Stimulated activated CD4-positive, alpha-beta T cell treated with anti-CD3 and anti-CD28 coated beads, Interleukin-1b, Interleukin-23, amount 100 ng/mL, for 4 hours (primary cell): ENCODE measurements at places on chromosomes 13 and 19.

GRCh38 chr13:88895261-88895941 lies 1224.2 kb downstream of the SLITRK5 start:
- DNase-seq: no peak

DNA sequence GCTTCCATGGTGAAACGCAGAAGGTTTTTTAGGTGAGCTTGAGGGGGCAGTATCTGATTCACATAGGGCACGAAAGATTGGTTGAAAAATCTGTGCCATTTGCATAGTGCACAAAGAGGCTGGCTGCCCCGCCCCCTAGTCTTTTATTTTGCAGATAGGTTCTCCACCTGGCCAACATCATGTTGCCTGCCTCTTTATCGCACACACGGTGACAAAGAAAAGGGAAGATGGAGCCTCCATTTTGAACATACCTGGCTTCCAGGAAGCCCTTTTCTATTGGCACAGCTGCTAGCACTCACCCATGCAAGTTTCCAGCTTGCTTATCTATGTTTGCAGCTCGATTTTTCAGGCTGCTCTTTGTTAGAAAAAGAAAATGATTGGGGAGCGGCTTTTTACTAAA lies 316.2 kb upstream of the KLHL1 start:
- no peak for DNase-seq

DNA sequence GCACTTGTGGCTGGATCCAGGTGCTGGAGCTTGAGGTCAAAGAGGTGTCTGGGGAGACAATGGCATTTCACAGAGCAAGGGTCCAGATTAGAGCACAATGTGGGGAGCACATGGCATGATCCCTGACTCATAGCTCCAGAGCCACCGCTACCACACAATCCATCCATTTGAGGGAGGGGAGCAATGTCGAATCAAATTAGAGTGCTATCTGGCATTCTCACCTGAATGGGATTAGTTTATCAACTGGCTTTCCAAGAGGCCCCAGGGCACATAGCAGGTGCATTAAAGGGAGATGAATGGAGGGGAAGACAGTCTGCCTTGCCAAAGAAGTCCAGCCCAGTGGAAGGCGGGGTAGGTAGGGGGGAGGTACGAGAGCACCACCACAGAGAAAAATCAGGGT lies 194.4 kb upstream of the GPR12 start:
- DNase-seq: no peak

DNA sequence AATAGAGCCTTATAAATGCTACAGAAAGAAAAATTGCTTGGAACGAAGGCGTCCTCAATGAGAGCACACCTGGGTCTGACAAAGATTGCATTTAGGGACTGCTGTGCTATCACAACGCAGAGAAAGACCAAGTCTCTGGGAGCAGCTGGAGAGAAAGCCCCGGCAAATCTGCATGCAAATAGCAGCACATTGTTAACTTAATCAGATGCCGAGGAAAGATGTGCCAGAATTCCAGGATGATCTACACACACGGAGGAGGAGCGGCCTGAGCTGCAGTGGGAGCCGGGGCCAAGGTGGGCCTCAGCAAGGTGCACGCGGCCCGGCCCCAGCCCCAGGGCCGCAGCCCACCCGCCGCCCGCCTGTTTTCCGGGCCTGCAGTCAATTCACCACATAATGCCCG lies 1.4 kb downstream of the ZNF536 start:
- no peak for DNase-seq

DNA sequence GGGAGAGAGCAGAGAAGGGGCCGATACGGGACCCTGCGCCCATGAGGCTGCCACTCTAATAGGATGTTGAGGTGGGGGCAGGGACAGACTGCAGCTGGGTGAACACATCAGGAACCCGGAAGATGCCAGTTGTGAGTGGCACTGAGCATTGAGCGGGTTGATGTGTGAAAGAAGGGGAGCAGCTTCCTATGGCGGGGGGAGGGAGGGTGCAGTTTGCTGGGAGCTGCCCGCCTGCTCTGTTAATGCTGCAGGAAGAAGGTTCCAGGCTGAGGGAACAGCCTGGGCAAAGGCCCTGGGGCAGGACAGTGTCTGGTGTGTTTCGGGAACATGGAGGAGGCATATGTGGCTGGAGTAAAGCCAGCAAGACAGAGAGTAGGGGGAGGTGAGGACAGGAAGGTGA lies 29.8 kb downstream of the DNM2 start:
- no peak for DNase-seq

DNA sequence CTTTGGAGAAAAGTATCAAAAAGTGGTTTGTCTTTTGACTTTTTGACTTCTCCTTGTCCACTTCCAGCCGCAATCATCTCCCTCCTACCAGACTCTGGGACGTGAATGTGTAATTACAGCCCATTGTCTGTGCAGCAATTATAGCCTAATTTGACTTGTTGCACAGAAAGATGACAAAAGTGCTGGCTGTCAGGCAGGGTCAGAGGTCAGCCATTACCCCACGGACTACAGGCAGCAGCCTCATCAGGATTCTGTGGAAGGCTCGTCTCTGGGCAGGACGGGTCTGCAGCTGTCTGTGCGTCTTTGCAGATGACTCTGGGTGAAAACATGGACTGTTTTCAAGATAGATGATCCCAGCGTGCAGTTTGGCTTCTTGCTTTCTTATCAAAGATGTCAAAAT lies 102.2 kb upstream of the EDNRB start:
- DNase-seq: no peak

- no peak for DNase-seq
Observed at GRCh38 chr13:98451676-98452470, 125.0 kb downstream of the STK24 start.

DNA sequence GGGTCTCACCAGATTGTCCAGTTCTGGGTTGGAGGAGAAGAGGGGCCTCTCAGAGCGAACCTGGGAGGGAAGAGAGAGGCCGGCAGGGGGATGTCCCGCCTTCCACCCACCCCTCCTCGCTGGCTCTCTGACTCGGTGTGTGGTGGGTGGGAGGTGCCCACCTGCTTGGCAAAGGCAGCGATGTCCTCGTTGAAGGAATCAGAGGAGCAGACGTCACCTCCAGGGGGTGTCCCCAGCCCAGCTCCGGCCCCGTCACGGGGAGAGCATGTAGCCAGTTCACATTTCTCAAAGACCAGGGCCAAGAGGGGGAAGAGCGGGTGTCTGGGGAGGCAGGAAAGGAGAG lies 2.7 kb downstream of the MEIS3 start:
- no peak for DNase-seq

GRCh38 chr19:38265213-38265861 lies 964 bp downstream of the SPINT2 start:
- DNase-seq: no peak

DNA sequence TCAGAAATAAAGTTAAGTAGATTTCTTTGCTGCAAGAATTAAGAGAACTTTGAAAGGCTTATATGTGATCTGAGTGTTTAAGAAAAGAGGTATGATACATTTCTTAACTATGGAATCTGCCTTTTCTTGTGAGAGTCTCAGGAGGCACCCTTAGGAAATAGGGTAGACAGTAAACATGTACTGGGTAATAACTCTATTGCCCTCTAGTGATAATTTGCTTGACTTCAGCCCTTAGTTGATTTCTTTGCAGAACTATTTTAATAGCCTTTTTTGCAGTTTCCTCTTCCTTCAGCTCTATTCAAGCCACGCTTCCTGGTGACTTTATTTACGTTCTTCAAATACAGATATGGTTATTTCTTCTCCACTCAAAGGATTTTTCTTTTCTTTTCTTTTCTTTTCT lies 37.0 kb upstream of the CCNA1 start:
- no peak for DNase-seq

- no peak for DNase-seq
Observed at GRCh38 chr19:19109601-19110000, 28.7 kb downstream of the TMEM161A start.

DNA sequence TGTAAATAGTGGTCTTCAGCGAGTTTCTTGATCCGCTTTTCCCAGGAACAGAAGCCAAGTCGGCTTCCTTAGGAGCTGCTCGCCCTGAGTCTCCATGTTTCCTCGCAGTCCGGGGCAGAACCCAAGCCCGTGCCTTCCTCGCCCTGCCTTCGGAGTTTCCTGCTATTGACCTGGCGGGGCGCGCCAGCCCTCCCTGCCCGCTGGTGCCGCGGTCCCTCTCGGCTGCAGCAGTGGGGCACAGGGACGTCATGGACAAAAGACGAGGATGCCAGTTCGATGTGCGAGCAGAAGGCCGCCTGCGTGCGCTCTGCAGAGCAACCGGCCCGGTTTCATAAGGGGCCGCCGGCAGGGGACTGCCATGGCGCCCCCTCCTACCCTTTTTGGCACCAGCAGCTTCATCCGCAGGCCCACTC lies 156.6 kb downstream of the TM9SF2 start:
- DNase-seq: no peak

- no peak for DNase-seq
Observed at GRCh38 chr13:60164234-60164889, 634 bp upstream of the DIAPH3 start.

GRCh38 chr13:24128962-24129361 lies 31.6 kb upstream of the SPATA13 start:
- no peak for DNase-seq

GRCh38 chr13:77480066-77480465 lies 55.4 kb upstream of the SCEL start:
- DNase-seq: no peak

DNA sequence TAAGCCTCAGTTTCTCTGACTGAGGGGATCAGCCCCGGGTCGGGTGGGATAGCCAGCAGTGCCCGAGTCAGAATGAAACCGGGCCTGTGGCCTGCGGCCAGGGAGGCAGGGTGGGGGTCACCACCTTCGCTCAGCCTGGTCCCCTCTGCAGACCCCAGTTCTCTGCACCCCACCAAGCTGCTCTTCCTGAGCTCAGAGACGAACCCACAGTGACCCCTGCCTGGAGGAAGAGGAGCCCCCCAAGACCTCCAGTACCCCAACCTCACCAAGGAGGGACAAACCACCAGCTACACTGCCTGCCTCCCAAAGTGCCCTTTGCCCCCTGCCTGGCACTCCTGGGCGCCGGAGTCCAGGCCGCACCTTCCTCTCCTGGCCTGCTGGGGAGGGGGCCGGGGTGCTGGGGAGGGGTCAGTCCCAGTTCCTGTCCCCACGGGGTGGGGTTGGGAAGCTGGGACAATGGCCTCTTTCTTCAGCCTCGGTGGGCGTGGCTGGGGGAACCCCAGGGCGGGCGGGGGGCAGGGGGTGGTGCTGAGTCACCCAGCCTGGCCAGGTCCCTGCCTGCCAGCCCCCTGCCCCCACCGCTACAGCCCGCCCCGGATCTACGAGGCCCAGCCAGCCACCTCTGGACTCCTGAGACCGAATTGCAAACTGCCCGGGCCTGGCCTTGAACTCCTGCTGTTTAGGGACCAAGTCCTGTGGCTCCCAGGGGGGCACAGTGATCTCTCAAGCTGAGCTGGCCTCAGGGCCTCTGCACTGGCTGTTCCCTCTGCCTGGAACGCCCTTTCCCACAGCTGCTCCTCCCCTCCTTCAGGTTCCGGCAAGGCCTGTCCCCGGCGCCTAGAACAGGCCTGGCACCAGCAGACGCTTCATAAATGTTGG lies 14.3 kb downstream of the ZBTB7A start:
- DNase-seq: no peak

GRCh38 chr13:41919741-41920487 lies 41.0 kb downstream of the VWA8 start:
- DNase-seq: no peak

DNA sequence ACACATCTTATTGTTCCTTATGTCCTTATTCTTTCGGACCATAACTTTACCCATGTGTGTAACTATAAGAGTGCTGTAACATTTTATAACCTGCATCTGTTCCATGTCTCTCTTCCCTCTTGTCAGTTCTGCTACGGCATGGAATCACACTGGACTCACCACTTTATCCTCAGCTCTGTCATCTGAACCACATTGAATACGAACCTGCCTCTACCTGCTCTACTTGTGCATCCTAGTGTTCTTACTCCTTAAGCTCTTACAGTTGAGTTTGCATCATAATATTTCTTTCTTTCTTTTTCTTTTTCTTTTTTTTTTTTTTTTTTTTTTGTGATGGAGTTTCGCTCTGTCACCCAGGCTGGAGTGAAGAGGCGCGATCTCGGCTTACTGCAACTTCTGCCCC lies 180.9 kb downstream of the GPC5 start:
- DNase-seq: no peak

DNA sequence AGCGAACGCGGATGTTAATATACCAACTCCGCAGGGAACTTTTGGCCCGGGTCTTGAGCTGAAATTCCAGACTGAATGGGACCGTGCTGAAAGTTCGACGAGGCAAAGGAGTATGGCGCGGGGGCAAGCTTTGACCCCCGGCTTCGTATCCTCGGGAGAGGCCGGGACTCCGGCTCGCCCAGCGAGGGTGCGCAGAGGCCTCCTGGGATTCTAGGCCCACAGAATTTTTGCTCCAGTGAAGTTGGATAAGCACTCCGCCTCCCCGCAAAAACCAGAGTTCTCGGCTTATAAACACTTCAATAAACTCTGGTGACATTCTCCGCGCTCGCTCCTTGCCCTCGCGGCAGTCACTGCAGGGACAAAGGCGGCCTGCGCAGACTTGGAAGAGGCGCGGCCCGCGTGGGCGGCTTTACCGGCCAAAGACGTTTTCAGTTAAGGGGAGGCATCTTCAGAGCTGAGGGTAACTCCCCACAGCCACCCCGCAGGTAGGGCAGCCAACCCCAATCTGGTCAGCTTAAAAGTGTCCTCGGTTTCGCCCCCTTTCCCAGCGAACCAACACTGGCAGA lies 112.6 kb downstream of the KCNRG start:
- DNase-seq: no peak

DNA sequence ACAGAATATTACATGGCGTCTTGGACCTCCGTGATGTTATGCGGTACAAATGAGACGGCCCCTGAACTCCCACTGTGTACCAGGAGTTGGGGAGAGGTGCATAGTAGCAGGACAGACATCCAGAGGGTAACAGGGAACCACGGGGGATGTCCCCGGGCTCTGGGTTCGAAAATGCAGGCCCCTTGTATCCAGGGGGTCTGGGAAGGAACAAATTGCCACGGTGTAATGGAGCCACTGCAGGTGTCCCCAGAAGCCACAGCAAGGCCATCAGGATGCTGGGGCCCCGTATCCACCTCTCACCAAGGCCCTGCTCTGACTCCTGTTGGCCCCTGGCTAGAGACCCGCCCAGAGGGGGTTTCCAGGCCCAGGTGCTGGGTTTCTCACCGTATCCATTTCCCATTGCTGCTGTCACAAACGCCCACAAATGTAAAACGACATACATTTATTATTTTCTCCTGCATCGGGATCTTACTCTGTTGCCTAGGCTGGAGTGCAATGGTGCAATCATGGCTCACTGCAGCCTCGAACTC lies 77.8 kb downstream of the INSR start:
- no peak for DNase-seq

DNA sequence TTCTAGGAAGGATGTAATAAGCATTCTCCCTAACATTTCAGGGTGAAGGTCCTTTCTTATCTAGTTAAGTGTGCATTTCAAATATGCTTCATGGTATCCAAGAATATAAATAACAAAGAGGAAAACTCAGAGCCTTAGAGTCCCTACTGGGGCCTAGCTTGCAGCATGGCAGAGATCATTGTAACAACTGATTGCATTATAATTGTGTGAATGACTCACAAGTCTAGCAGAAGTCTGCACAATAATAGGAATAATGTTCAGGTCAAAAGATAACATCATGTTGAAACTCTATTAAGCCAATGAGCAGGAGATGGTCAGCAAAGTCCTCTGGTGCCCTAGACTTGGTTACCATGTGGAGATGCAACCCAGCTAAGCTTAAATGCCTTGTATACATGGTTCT lies 3.4 kb downstream of the POSTN start:
- DNase-seq: no peak
